ENCODE measurements at places on chromosomes 6 and 20. TPM values are rescaled to one million over a fixed set of nuclear protein-coding genes. Genes with fewer than 3 reads are reported as not detected.

Gene PPT2
- total RNA-seq = 6.4 TPM

Gene ADRM1
- 56.6 TPM for total RNA-seq

GRCh38 chr6:43090559-43090956 is 14.4 kb downstream of the PTK7 start:
- no peaks in the 10 kb centered on the region for H3K4me1 ChIP-seq
- no peaks in the 10 kb centered on the region for H3K27me3 ChIP-seq
- no peak overlapping the region for H3K27ac ChIP-seq
- H3K4me3 ChIP-seq = no peak overlapping the region
- DNase-seq = no peak
- H3K36me3 ChIP-seq = no peaks in the 10 kb centered on the region

- no peaks in the 10 kb centered on the region for H3K36me3 ChIP-seq
- H3K4me3 ChIP-seq = no peak overlapping the region
- no peaks in the 10 kb centered on the region for H3K27me3 ChIP-seq
- H3K4me1 ChIP-seq = no peaks in the 10 kb centered on the region
Observed at GRCh38 chr6:87772597-87773530, 70.8 kb upstream of the AKIRIN2 start.

Gene SLC22A1
- total RNA-seq = 1,656 TPM

DNA sequence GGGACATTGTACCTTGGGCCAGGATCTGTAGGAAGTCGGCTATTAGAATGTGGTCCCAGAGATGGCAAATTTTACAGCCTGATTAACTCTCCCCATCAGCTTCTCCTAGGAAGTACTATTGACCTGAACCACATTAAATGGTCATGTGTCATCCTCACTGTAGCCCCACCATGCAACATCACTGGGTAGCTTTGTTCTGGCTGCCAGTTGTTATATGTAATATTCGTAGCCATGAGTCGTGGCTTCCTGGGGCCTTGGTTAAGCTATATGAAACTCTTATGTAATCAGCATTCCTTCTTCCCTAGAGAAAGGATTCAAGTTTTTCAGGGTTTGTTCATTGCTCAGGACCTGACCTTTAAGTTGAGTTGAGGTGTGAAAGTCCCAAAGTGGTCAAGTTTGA is 125.7 kb downstream of the ANKS1A start:
- peaks cover 20% of the 10 kb centered on the region for H3K4me1 ChIP-seq
- H3K4me3 ChIP-seq = no peak overlapping the region
- H3K27ac ChIP-seq = no peak overlapping the region

DNA sequence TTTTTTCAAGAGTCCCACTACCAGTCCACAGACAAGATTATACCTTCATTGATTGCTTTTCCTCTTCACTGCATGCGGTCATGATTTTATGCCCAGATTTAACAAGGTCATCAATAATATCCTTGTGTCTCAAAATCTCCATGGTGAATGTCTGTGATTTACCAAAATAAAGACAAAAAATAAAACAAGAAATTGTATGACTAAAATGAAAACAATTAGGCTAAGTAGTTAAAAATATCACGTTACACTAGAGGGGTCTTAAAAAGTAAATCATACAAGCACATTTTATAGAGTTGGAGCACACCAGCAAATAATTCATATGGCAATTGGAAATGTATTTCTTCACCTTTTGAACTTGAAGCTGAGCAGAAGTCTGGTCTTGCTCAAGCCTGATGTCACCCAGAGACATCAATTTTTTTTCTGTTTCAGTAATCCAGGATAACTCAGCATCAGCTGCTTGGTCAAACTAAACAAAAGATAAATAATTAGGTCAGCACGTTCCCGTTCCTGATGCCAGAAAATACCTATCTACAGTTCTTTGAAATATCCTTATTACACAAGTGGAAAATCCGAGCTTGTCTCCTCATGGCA is 125.4 kb downstream of the DST start:
- H3K27ac ChIP-seq = peak overlapping the region; percentile 33
- no peak for DNase-seq
- H3K36me3 ChIP-seq = no peaks in the 10 kb centered on the region
- no peak overlapping the region for H3K4me3 ChIP-seq

DNA sequence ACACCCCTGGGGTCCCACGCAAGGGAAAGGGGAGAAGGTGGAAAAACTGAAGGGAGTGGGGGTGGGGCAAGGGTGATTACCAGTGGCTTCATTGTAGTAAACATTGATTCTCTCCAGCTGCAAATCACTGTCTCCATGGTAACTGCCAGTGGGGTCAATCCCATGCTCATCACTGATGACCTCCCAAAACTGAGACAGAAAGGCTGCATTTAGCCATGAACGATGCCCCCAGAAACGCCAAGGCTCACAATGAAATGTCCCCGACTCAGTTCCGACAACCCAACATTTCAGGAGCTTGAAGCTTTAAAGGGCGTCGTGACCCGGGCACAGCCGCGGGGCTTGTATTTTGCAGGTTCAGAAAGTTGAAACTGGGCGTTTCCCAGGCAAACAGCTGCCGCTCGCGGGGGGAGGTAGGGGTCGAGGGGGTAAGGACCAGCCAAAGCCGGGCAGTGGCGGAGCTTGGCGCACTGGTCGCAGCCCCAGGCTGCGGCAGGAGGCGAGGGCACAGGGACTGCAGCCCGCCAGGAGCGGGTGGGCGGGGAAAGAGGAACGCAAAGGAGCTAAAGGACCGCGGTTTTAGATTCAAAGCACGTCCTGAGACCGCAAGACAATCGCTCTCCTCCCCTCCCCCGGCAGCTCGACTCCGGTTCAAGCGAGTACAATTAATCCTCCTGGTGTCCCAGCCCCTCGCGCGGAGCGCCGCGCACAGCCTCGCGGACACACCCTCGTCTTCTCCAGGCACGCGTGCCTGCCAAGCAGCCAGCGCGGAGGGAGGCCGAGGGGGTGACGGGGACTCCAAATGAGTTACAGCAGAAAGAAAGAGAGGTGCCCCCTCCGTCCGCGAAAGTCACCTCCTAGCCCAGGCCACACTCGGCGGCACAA is 731 bp downstream of the TUBB2B start:
- peaks cover 29% of the 10 kb centered on the region for H3K4me1 ChIP-seq
- H3K4me3 ChIP-seq = peak overlapping the region; percentile 21
- H3K27me3 ChIP-seq = peaks cover 18% of the 10 kb centered on the region
- H3K36me3 ChIP-seq = no peaks in the 10 kb centered on the region

DNA sequence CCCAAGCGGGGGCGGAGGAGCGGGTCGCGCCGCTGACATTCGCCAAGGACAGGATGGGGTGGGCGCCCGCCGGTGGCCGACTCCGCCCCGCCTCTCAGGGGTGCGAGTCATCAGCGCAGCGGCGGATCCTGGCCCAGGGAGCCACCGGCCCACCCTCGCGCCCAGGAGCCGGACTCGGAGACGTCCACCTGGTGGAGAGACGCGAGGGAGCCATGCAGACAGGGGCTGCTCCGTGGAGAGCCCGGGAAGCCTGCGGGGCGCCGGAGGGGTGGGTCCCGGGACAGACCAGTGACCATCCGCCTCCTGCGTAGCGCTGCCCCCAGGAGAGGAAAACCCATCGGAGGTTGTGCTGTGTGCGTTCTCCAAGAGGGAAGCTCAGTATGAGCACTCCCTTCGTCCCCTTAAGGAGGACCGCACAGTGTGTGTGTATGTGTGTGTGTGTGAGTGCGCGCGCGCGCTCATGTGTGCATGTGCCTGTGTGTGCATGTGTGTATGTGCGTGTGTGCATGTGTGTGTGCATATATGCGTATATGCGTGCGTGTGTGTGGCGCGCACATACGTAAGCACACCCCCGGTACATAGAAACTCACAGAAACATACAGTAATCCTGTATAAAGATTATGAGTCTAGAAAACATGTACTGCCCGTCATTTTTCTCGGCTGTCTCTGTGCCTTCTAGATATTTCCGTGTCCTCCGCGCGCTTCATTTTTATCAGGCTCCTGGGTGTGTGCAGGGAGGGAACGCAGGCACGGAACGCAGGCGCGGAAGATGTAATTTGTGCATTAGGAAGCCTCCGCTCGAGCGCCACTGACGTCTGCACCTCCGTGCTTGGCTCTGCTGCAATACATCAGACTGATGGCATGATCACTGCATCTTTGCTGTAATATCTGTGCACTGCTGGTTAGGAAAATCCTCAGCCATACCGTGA is 158.9 kb downstream of the TBXT start:
- H3K27ac ChIP-seq = no peak overlapping the region
- no peaks in the 10 kb centered on the region for H3K4me1 ChIP-seq
- DNase-seq = no peak
- no peak overlapping the region for H3K4me3 ChIP-seq

DNA sequence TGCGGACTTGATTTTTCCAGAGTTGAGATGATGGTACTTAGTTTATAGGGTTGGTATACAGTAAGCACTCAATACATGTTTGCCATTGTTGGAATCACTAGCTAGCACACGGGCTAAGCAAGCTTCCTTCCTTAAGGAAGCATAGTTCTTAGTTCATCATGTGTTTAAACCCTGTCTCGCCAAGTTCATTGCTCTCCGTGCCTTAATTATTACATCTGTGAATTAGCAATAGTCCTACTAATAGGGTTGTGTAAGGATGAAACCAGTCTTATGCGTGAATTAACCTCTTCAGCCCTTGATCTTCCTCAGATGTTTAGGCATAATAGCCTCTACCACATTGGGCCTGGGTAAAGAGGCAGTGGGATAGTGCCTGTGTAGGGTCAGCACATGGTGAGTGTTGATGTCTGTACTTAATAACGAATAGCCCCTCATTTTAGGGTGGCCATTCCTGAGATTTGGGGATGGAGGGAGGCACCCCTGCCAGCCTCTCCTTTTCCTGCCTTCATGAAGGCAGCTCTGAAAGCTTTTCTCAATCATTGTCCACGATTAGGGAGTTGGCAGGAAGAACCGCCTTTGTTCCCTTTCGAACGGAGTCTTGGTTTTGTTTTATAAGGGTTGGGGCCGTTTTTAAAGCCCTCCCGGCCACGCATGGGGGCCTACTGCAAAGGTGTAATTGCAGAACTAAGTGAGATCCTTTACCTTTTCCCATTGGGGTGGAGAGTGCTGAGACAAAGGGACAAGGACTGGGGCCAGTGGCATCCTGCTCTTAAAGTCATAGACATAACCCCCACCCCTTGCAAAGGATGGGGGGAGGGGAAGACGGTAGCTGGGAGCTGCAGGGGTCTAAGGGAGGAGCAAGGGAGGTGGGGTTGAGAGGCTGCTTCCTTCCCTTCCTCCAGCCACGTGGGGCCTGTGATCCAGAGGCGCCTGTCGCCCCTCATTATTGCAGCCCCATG is 2.1 kb downstream of the DNMT3B start:
- H3K4me3 ChIP-seq = no peak overlapping the region
- no peaks in the 10 kb centered on the region for H3K27me3 ChIP-seq
- H3K4me1 ChIP-seq = no peaks in the 10 kb centered on the region
- DNase-seq = no peak
- no peak overlapping the region for H3K27ac ChIP-seq

GRCh38 chr6:133741375-133741861 is 147.5 kb upstream of the TCF21 start:
- no peak overlapping the region for H3K4me3 ChIP-seq
- H3K36me3 ChIP-seq = no peaks in the 10 kb centered on the region
- no peaks in the 10 kb centered on the region for H3K27me3 ChIP-seq

Gene RWDD2A
- 3.5 TPM for total RNA-seq

- H3K27me3 ChIP-seq = no peaks in the 10 kb centered on the region
- H3K4me1 ChIP-seq = no peaks in the 10 kb centered on the region
- H3K27ac ChIP-seq = no peak overlapping the region
- H3K4me3 ChIP-seq = no peak overlapping the region
- no peak for DNase-seq
Observed at GRCh38 chr20:5033566-5033965, 32.3 kb upstream of the SLC23A2 start.

- DNase-seq = no peak
- no peaks in the 10 kb centered on the region for H3K36me3 ChIP-seq
- no peaks in the 10 kb centered on the region for H3K27me3 ChIP-seq
- no peaks in the 10 kb centered on the region for H3K4me1 ChIP-seq
- no peak overlapping the region for H3K4me3 ChIP-seq
- H3K27ac ChIP-seq = no peak overlapping the region
Observed at GRCh38 chr6:170523256-170524171, 29.6 kb downstream of the PSMB1 start.

DNA sequence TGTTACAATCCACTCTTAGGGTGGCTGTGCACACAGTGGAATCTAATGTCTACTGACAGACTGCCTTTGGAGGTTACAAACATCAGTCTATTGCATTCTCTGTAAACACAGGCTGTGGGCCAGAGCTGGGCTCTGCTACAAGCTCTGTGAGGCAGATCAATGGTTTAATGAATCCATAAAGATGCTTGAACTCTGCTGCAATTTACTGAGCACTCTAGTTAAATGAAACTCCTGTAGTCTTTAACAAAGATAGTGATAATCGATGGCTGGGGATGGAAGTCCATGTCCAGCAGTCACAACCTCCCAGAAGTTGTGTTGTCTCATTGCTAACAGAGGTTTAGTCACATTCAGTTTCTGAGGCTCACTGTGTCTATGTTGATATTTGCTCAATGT is 50.5 kb downstream of the SOBP start:
- DNase-seq = peak; percentile 87
- H3K27me3 ChIP-seq = no peaks in the 10 kb centered on the region
- peak overlapping the region; percentile 60 for H3K27ac ChIP-seq
- H3K36me3 ChIP-seq = no peaks in the 10 kb centered on the region
- no peak overlapping the region for H3K4me3 ChIP-seq

GRCh38 chr20:23156170-23156841 is 70.2 kb upstream of the CD93 start:
- no peaks in the 10 kb centered on the region for H3K27me3 ChIP-seq
- peak; percentile 51 for DNase-seq
- no peak overlapping the region for H3K27ac ChIP-seq
- no peaks in the 10 kb centered on the region for H3K4me1 ChIP-seq
- no peak overlapping the region for H3K4me3 ChIP-seq
- H3K36me3 ChIP-seq = no peaks in the 10 kb centered on the region

Gene CST4
- not detected for total RNA-seq

GRCh38 chr20:35854713-35855348 is 83.0 kb downstream of the PHF20 start:
- DNase-seq = no peak
- H3K27me3 ChIP-seq = no peaks in the 10 kb centered on the region
- no peak overlapping the region for H3K27ac ChIP-seq
- H3K36me3 ChIP-seq = no peaks in the 10 kb centered on the region

GRCh38 chr6:2412731-2413130 is 167.3 kb upstream of the GMDS start:
- no peak overlapping the region for H3K27ac ChIP-seq
- no peaks in the 10 kb centered on the region for H3K36me3 ChIP-seq
- DNase-seq = no peak
- H3K4me3 ChIP-seq = no peak overlapping the region
- H3K27me3 ChIP-seq = no peaks in the 10 kb centered on the region
- no peaks in the 10 kb centered on the region for H3K4me1 ChIP-seq

DNA sequence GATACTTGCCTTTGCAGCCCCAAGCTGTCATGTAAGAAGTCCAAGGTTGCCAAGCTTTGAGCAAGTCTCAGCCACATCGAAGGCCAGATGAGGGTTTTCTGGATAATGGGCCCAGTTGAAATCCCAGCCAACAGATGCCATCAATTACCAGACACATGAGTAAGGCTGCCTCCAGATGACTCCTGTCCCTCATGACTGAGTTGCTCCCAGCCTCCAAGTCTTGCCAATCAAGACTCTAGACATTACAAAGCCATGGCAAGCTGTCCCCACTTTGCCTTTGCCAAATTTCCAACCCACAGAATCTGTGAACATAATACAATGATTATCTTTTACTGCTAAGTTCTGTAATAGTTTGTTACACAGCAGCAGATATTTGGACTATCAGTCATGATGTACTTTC is 76.8 kb upstream of the ARMC2 start:
- no peak overlapping the region for H3K4me3 ChIP-seq
- no peaks in the 10 kb centered on the region for H3K36me3 ChIP-seq
- no peaks in the 10 kb centered on the region for H3K27me3 ChIP-seq
- no peak for DNase-seq
- no peaks in the 10 kb centered on the region for H3K4me1 ChIP-seq
- no peak overlapping the region for H3K27ac ChIP-seq

- H3K27ac ChIP-seq = no peak overlapping the region
- no peak for DNase-seq
- no peaks in the 10 kb centered on the region for H3K4me1 ChIP-seq
- no peaks in the 10 kb centered on the region for H3K27me3 ChIP-seq
- H3K4me3 ChIP-seq = no peak overlapping the region
Observed at GRCh38 chr20:5354901-5355300, 38.1 kb upstream of the PROKR2 start.

Gene NKX2-2
- not detected for total RNA-seq

Measured in right lobe of liver (tissue), 6 donors.